ENCODE measurements at places on chromosomes 4 and X.

GRCh38 chr4:163070023-163070422, 96.7 kb downstream of the NAF1 start:
- DNase-seq: no peak

DNA sequence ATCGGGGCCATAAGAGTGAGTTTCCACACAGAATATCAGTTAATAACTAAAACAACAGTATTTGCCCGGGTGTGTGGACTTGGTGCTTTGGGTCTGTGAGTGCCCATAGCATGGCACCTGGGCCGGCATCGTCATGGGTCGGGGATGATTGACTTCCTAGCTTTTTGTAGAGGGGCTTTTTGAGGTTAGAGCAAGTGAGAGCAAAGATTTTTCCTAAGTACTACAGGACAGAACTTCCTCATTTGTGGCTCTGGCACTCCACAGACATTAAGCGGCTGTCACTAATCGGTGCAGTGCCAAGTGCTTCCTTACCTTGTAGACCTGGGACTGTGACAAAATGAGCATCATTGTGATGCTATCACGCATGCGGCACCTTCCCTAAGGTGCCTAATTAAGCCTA, 81.0 kb downstream of the SHROOM2 start:
- DNase-seq: no peak

GRCh38 chr4:74805601-74806000, 11.3 kb upstream of the BTC start:
- no peak for DNase-seq

DNA sequence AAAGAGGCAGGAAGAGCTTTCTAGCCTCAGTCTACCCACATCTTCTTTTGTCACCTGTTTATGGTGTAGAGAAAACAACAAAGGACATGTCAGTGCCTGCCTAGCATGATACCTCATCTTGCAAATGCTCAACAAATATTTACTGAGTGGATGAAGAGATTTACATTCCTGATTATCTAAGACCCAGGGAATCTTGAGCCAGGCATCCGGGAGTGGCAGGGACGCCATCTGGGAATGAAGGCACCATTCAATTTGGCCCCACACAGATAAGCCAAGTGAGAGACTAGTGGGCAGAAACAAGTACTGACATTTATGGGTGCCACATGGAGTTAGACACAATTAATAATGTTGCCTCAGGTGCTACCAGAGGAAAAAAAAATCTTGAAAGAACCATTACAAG, 36.8 kb upstream of the CASK start:
- DNase-seq: no peak

Measured in Right ventricle myocardium inferior (tissue), 1 donor.